ENCODE measurements at places on chromosomes 2 and 18.

DNA sequence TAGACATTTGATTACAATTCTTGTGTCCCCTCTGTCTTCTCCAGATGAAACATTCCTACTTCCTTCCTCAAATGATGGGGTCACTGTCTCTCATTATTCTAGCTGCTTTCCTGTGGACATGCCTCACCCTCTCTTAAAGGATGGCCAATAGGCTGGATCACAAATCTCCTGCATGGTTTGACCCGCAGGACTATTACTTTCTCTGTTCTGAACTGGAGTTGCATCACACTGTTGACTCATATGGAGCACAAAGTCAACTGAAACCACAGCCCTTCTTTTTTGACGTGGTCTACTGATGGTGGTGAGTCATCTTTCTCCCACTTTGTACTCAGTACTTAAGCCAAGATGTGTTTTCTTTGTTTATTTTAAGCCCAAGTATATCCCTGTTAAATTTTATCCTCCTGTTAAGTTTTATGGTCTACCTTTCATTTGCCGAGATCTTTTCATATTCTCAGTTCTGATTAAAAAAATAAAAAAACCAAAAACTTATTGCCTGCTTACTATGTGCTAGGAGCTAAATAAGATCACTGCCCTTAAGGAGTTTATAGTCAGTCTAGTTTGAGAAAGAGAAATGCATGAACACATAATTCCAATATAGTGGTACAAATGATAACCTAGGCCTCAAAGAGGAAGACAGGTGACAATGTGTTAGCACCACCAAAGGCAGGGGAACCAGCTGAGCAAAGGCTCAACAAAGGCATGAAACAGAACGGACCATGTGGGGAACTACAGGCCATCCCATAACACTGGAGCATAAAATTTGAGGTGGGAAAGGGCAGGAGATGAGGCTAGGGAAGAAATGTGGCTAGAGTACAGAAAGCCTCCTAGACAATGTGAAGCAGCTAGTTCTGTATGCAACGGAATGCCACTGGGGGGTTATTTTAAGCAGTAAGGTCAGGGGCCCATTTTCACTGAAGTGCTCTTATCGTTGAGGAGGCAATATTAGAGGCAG is 67.6 kb upstream of the ZFP36L2 start:
- no peak for DNase-seq

GRCh38 chr2:241547781-241548450 is 10.6 kb upstream of the BOK start:
- no peak for DNase-seq

- no peak for DNase-seq
Measured at GRCh38 chr18:70288171-70288850, 534 bp upstream of the SOCS6 start.

DNA sequence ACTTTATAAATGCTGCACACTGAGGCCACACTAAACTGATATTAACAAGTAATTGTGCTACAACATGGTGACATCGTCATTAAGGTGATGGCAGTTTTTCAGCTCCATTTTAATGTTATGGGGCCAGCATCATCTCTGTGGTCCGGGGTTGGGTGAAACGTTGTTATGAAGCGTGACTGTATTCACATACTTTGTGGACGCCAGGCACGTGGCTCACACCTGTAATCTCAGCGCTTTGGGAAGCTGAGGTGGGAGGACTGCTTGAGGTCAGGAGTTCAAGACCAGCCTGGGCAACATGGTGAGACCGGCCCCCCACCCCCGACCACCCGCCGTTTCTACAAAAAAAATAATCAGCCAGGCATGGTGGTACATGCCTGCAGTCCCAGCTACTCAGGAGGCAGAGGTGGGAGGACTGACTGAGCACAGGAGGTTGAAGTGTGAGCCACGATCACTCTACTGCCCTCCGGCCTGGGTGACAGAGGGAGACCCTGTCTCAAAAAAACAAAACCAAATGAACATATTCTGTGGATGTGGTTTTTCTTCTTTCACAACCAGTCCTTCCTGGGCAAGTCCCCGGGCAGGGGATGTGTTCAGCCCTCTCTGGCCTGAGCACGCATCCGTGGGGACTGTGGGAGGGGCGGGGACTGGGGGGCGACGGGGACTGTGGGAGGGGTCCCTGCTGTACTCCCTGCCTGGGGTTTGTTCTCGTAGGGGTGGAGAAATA is 12.9 kb upstream of the GAL3ST2 start:
- DNase-seq: no peak

DNA sequence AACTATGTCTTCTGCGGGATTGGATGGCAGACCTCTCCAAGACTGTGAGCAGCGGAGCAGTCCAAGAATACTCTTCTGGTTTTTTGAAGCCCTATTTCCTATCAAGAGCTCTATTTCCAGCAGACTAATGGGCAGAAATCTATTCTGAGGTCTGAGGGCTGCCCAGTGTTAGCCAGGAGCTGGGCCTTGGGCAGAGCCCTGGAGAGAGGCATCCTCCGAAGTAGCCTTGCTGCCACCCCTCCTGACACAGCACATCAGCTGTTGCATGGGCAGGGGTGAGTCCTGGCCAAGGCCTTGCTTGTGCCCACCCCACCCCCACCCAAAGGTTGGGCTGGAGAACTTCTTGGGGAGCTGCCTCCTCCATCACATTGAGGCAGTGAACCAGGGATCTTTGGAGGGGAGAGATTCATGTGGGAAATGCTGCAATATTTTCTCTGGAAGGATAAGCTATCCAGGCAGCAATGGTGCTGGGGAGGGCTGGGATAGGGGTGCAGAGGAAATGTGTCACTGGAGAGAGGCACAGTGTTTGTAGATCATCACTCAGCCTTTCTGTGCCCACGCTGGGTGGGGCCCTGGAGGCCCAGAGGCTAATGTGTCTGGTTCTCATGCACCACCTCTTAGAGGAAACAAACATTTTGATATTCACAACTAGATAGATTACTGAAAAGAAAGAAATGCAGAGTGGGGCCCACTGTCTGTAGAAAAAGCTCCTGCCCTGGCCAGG is 104.7 kb downstream of the VSNL1 start:
- DNase-seq: no peak

DNA sequence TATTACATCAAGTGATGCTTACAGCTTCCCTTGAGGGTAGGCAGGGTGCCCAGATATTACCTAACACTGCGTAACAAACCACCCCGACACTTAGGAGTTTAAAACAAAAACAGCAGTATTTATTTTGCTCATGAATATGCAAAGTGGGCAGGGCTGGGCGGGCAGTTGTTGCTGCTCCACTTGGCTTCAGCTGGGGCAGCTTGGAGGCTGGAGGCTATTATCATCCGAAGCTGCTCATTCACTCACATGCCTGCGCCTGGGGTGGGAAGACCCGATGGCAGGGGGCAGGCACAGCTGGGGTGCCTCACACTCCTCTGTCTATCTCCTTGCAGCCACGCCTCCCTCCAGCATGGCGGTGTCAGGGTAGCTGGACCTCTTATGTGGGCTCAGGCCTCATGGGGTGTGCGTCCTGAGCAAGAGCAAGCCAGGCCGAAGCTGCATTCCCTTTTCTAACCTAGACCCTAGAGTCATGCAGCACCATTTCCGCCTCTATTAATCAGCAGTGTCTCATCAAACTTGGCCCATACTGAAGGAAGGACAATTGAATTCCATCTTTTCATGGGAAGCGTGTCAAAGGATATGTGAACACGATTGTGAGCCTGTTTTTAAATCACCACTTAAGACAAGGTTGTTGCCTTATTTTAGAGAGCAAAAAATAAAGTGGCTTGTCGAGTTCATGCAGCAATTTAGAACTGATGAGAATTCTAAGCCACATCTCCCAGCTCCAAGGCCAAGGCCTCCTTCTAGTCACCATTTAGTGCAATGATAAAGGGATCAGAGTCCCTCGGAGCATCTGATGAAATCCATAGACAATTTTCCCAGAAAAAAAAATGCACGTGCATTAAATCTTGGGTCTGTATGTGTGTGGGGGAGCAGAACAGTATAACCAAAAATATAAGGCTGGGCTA is 54.9 kb downstream of the SDC1 start:
- no peak for DNase-seq

- DNase-seq: no peak
Measured at GRCh38 chr2:132419941-132420340, 3.3 kb downstream of the GPR39 start.

DNA sequence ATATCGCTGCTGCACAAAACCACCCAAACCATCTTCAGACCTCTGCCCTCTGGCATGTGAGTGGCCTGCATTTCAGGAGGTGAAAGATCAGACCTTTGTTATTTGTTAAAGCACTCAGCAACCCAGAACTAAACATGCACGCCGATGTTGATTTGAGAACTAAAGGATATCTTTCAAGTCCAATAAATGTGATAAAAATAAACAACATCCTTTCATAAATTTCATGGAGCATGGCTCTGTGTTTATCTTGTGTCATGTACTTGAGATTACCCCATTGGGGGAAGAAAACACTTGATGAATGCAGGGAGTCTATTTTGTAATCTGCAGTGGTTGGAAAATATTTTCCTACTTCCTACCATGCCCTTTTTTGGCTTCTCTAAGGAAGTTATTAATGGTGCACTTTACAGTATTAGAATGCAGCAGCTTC is 70.8 kb upstream of the GATA6 start:
- DNase-seq: no peak

- no peak for DNase-seq
Measured at GRCh38 chr2:898319-898718, 52.3 kb upstream of the SNTG2 start.

- DNase-seq: no peak
Measured at GRCh38 chr18:42048158-42048557, 93.1 kb downstream of the PIK3C3 start.

DNA sequence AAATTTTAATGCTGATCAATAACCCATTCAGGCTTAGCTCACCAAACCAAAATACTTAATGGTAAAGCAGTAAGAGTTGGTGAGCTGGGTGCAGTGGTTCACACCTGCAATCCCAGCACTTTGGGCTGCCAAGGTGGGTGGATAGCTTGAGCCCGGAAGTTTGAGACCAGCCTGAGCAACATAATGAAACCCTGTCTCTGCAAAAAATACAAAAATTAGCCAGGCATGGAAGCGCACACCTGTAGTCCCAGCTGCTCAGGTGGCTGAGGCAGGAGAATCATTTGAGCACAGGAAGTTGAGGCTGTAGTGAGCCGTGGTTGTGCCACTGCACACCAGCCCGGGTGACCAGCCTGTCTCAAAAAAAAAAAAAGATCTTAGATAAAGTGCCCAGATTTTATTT is 35.7 kb upstream of the MPP4 start:
- DNase-seq: no peak

DNA sequence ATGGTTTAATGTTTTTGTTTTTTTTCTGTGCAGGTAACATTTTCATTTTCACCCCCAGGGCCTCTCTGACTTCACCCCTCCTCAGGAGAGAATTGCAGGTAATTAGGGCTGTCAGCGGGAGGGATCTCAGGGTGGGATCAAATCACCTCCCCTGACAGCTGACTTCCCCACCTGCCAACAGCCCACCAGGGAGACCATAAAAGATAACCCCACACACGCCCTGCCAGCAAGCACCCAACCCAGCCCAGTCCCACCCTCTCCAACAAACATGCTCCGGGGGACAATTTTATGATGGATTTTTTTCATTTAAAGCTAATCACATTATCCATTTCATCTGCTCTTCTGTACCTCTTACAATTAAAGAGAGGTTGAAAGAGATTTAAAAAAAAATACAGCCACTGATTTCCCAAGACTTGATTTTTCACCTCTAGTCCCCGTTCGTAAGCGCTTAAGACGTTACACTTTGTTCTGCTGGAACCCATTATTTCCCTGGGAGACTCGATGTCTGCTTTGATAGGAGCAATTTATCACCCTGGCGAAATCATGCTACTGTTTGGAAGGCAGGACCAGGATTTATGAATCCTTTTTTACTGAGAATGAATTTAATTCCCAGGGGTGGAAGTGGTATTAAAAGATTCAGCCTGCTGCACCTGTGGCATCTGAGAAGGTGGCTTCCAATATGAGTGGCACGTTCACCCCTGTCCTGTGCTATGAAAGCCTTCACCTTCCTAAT is 232.9 kb upstream of the ID2 start:
- DNase-seq: no peak

DNA sequence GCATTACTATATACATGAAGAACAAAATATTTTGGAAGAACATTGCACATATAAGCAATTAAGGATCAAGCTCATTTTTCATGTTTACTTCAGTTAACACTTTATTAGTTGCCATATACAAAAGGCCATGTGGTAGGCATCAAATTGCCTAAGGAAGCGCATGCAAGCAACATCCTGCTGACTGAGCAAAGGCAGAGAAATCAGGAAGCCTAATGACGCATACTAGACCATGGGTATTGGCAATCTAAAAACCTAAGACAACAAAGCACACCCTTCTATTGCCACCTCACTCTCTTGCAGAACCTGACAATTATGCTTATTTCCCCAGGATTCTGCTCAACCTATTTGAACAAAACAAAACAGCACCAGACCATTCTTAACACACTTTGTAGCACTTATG is 171.9 kb downstream of the STK39 start:
- no peak for DNase-seq

DNA sequence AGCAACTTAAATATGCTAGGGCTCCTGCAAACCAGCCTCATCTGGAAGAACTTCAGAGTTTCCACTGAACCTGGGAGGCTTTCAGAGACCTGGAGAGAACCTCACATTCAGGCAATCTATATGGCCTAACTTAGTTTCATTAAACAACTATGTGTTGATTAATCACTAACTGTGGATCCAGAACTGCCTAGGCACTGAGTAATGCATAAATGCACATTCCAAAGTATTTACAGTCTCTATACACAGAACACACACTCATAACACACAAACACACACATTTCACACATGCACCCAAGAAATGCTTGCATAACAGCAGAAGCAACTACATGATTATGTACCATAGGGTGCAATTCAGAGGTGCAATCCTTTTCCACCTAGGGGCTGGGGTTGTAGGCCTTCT is 552.8 kb downstream of the BCL11A start:
- no peak for DNase-seq

GRCh38 chr2:159195697-159196096 is 90.8 kb downstream of the WDSUB1 start:
- peak; percentile 65 for DNase-seq

DNA sequence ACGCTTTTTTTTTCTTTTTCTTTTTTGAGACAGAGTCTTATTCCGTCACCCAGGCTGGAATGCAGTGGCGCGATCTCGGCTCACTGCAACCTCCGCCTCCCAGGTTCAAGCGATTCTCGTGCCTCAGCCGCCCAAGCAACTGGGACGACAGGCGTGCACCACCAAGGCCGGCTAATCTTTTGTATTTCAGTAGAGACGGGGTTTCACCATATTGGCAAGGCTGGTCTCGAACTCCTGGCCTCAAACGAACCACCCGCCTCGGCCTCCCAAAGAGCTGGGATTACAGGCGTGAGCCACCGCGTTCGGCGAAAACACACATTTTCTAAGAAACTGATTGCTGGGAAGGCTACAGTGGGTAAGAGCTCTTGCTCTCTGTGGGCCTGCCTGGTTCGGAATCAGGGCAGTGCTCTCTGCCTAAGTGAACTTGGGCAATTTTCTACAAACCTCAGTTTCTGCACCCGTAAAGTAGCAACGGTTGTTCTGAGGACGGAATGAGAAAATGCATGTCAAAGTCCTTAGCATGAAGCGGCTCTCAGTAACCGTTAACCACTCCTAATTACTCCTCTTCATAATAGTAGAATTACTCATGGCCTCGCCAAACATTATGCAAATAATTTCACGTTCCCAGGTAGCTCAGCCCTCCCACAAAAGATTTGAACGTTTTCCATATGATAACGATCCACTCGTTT is 1.0 kb upstream of the PMAIP1 start:
- DNase-seq: no peak

All from midbrain (tissue), 1 donor.